ENCODE measurements at places on chromosomes 11 and 22.

DNA sequence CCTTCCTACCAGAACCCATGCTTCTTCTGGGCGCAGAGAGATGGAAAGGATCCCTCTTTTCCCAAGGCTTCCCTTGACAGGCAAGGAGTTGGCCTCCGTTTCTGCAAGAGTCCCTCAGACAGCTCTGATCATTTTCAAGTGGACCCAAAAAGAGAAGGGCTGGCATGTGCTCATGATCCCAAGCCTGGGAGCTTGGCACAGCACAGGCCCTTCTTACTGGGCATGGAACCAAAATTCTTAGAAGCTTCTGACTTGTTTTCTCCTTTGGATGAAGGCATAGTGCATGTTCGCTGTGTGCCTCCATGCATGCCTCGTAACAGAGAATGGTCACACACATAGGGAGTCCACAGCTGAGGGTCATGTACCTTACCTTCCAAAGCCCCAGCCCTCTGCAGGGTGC is 449.6 kb downstream of the MIAT start:
- DNase-seq, result no peak

- no peak for DNase-seq
Measured at GRCh38 chr11:3186166-3186953, 21.2 kb upstream of the OSBPL5 start.

- peak; percentile 59 for DNase-seq
Measured at GRCh38 chr11:14029971-14030920, 67.7 kb downstream of the SPON1 start.

- no peak for DNase-seq
Measured at GRCh38 chr11:79237091-79237490, 203.7 kb downstream of the TENM4 start.

GRCh38 chr11:67272327-67273259 is 6.3 kb downstream of the GRK2 start:
- DNase-seq, result no peak

DNA sequence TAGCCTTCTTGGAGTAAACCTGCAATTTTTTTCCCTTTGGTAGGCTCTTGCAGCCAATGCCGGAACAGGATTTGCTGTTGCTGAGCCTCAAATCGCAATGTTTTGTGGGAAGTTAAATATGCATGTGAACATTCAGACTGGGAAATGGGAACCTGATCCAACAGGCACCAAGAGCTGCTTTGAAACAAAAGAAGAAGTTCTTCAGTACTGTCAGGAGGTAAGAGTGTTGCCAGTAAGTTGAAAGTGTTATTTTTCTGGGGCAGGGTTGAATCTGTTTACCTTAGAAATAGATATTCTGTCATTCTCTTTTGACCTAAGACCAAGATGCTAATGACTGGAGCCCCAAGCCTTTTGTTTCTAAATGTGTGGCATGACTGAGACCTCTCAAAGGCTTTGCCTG is 39.7 kb downstream of the APLP2 start:
- no peak for DNase-seq
